Body of pancreas (tissue), 4 donors: ENCODE measurements at places on chromosomes 5 and 9.
A peak's percentile ranks its signal among the peaks of the same experiment; 100 is the strongest.

- DNase-seq = no peak
Measured at GRCh38 chr9:36945999-36946398, 88.1 kb downstream of the PAX5 start.

- no peak for DNase-seq
Measured at GRCh38 chr9:26158631-26159150, 480.4 kb upstream of the TUSC1 start.

DNA sequence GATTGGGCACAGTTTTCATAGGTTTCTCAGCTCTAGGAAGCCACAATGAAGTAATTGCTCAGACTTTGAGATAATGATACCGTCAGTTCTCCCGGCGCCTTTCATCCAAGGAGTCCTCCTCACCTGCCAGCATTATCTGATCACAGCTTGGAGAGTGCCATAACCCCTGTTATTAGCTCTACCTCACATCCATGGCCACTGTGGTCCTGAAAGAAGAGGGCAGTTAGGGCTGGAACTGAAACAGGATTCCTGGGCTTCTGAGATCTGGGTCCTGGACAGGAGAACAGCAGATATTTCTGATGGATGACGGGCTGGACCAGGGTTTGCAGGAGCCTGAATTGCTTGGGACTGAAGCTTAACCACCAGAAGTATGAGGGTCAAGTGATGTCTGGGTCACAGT is 13.5 kb downstream of the RGS3 start:
- DNase-seq = no peak

- peak; percentile 2 for DNase-seq
Measured at GRCh38 chr5:179250561-179251225, 94.6 kb downstream of the ADAMTS2 start.

- DNase-seq = no peak
Measured at GRCh38 chr9:79046401-79046800, 525.4 kb upstream of the TLE4 start.

- peak; percentile 67 for DNase-seq
Measured at GRCh38 chr9:136567651-136568287, 21.9 kb upstream of the NOTCH1 start.

DNA sequence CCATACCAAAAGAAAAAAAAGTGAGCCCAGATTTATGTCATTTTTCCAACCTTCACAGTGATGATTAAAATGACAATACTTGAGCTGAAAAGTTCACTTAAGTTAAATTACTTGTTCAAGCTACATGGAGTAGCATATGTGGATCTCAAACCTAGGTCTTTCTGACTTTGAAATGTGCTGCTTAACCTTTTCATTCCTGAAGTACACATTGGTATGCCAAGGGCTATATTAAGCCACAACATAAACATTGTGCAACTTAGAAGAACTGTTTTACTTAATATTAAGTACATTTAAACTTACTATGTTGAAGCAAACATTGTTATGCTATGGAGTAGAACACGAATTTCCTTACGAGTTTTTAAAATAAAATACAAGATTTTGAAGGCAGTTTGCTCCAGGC is 105.0 kb downstream of the GIN1 start:
- no peak for DNase-seq

DNA sequence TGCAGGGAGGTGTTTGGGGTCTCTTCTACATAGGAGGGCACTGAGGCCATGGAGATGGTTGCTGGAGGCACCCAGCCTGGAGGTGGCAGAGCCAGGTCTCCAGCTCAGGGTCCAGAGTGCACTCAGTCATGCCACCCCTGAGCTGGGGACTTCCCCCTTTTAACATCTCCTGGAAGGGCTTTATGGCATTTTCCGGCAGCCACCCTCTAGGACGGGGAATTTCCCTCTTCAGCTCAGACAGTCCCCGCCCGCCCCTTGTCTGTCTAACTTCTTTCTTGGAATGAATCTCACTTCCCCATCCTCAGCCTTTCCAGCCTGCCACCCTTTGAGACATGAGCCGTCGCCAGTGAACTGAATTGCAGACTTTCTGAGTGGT is 49.9 kb downstream of the COL15A1 start:
- DNase-seq = no peak

- no peak for DNase-seq
Measured at GRCh38 chr5:116883875-116884274, 309.3 kb upstream of the SEMA6A start.

- no peak for DNase-seq
Measured at GRCh38 chr9:95350266-95350665, 32.8 kb upstream of the FANCC start.

- peak; percentile 35 for DNase-seq
Measured at GRCh38 chr9:110029429-110029955, 178.5 kb downstream of the C9orf152 start.

GRCh38 chr9:20112205-20112783 is 323.5 kb upstream of the SLC24A2 start:
- no peak for DNase-seq

GRCh38 chr5:13739479-13739878 is 205.0 kb downstream of the DNAH5 start:
- DNase-seq = no peak

DNA sequence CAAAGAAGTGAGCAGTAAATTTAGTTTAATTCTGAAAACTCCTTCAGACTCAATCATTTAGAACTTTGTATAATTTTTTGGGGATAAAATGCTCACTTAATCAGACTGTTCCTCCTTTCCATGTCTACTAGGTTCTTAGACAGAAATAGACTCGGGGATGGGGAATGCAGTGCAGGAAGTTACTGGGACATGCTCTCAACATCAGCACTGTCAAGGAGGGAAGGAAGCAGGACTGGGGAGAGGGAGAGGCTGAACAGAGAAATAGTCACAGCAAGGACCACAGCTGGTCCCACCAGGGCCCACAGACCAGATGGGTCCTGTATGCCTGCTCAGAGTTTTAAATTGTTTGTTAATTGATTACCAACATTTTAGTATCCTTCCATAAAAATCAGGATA is 310.1 kb upstream of the MSX2 start:
- no peak for DNase-seq

DNA sequence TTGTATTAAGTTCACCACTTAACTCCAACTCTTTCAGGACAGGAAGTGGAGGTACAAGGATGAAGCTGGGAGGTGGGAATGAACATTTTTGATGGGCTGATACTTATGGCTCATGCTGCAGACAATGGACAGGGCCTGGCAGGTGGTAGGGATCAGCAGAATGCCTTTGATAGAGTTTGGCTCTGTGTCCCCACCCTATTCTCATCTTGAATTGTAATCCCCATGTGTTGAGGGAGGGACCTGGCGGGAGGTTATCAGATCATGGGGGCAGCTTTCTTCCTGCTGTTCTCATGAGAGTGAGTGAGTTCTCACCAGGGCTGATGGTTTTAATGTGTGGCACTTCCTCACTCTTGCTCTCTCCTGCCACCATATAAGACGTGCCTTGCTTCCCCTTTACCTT is 87.3 kb upstream of the PRLR start:
- DNase-seq = no peak
